ENCODE measurements at places on chromosomes 13 and 19. TPM values are rescaled to one million over a fixed set of nuclear protein-coding genes. Genes with fewer than 3 reads are reported as not detected.

- DNase-seq: no peak
These were observed 53.4 kb downstream of the TSSK6 start for GRCh38 chr19:19461671-19462622.

DNA sequence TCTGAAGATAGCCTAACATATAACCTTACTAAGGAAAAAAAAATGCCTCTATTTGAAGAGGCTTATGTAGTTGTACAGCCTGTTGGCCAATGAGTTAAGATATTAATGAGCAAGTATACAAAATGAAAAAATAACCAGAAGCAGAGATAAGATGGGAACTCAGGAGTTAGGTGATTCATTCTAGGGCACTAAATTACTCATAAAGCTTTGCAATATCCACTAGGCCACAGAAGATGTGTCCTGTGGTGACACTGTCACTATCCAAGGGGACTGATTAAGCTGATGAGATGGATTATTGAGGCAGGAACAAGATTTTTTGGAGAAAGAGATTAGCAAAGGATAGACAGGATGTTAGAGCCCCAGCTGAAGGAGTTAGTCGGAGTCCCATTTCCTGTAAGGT lies 99.6 kb downstream of the LIG4 start:
- DNase-seq: no peak

ACER1 gene
- total RNA-seq: not detected

- DNase-seq: no peak
These were observed 240.5 kb downstream of the ENOX1 start for GRCh38 chr13:43546251-43546650.

GNG7 gene
- total RNA-seq: 0.23 TPM

DNA sequence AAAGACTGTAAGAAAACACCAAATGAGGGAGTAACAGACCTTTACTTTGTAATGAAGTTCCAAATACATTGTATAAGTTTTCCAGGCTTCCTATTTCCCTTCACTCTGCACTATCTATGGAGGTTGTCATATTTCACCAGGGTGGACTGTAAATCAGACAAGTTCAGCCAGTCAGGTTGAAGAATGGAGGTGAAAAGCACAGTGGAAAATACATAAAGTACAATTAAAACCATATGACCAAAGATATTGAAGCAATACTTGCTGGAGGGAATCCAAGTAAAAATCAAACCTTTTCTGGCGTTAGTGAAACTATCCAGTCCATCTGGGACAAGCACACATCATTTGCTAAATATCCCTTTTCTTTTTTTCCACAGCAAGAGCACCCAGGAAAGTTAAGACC lies 3.2 kb downstream of the LHFPL6 start:
- no peak for DNase-seq

DNA sequence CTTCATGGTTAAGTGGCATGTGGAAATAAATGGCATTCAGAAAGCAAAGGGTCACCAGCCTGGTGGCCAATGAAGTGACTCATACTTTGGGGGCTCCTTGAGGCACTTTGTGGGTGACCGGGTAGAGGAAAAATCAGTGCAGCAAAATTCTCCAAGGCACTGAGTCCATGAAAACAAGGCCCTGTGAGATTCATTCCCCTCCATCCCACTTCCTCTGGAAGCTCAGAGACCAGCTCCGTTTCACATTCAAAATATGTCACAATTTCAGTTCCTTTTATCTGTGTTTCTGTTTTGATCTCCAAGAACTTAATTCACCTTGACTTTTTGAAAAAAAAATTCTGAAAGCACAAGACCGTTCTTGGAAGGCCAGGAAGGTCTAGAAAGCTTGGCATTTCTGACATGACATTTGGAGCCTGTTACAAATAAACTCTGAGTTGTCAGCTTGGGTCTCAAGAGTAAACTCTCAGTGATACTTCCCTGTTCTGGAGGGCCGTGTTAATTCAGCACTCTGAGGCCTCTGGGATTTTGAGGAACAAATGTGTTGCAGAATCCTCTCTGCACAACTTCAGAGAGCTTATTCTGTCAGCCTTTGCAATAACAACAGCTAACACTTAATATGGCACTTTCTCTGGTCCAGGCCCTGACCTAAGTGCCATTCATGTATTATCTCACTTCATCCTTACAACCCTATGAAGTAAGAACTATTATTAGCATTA lies 6.8 kb downstream of the CYSLTR2 start:
- no peak for DNase-seq

ZNF180 gene
- total RNA-seq: 8.3 TPM

DNA sequence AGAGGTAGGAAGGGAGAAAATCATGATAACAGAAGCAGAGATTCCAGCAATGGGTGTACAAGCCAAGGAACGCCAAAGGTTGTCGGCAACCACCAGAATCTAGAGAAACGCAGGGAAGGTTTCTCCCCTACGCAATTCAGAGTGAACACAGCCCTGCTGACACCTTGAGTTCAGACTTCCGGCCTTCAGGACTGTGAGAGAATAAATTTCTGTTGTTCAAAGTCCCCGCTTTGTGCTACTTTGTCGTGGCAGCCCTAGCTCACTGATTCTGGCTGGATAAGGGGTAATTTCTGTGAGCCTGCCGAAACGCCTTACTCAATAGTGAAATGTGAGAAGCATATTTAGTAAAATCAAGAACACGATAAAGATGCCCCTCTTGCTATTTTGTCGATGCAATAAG lies 5.3 kb upstream of the CLEC4G start:
- no peak for DNase-seq

PBX4 gene
- 0.42 TPM for total RNA-seq

GRCh38 chr13:34156841-34157365 lies 339.0 kb downstream of the RFC3 start:
- peak; percentile 96 for DNase-seq

GRCh38 chr13:97946951-97947588 lies 6.4 kb upstream of the IPO5 start:
- peak; percentile 74 for DNase-seq

DNA sequence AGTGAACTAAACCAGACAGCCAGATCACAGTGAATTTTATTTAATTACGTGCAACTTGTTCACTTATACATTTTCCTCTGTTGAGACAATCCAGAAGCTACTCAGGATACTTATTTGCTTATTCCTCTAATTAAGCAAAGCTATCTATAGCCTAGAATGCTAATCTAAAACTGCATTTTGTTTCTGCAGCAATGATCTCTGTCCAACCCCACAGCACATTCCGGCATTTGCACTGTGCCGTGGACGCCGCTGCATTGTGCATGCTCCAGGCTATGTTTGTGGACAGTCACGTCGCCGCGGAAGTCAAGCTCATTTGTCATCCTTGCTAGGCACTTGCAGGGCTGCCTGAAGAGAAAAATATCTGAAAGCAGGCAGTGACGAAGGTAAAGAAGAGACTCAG lies 406.9 kb downstream of the RFC3 start:
- no peak for DNase-seq

DNA sequence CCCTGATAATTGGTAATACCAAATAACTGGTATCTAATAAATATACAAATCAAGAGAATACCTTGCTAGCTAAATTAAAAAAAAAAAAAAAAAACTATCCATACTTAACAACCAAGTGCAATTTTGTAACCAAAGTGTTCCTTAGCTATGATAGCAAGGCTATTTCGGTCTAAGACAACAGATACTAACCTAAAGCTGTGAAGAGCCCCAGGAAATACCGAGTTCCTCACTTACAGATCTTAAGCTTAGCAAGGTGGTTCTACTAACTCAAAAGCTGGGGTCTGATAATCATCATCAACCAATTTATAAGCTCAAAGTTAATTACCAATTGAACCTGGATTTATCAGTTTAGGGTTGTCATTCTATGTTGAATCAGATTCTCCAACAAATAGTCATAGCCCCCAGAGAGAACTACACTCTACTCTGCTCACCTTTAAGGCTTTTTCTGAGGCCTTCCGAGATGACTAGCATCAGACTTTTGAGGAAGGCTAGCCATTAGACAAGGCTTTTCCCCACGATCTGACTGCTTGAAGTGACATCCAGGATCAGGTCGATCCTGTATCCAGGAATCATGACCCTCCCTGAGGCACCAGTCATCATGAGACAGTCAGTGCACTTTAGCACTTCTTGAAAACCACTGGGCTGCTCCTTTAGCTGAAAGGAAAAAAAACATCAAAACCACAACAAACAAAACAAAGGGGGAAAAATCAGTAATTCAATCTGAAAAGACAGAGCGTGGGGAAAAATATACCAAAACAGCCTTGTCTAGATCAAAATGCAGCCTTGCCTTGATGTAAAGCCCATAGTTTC lies 31.9 kb downstream of the INTS6 start:
- no peak for DNase-seq

KPTN gene
- 6.5 TPM for total RNA-seq

CEACAM5 gene
- total RNA-seq: not detected

- no peak for DNase-seq
These were observed 1539.0 kb downstream of the UQCRFS1 start for GRCh38 chr19:27673986-27674385.

All from Daoy (cell line).